ENCODE measurements at places on chromosomes 12 and 14.

GRCh38 chr14:48937541-48938195 is 648.5 kb downstream of the RPS29 start:
- no peak for DNase-seq

DNA sequence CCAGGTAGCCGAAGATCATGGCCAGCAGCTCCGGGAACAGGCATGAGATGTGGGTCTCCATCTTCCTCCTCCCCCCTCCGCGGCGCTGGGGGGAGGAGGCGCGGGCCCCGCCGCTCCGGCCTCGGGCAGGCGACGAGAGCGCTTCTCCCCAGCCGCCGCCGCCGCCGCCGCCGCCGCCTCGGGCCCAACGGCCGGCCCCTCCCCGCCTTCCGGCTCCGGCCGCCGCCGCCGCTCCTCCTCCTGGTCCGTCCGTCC is 448 bp downstream of the FBXL14 start:
- no peak for DNase-seq

DNA sequence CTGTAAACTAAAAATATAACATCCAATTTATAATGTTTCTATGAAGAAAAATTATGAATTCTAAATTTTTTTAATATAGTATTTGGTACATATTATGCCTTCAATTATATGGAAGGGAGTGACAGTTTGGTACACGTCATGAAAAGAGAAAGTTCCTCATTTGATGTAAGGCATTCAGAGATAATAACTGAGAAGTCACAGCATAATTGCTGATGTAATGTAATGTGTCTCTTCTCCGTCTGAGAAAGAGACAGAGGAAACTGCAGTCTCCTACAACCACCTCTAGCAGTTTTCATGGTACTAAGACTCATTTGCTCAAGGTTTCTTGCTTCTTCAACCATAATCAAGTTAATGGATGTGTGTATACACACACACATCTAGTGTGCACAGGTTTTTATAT is 2.3 kb upstream of the CD69 start:
- no peak for DNase-seq

DNA sequence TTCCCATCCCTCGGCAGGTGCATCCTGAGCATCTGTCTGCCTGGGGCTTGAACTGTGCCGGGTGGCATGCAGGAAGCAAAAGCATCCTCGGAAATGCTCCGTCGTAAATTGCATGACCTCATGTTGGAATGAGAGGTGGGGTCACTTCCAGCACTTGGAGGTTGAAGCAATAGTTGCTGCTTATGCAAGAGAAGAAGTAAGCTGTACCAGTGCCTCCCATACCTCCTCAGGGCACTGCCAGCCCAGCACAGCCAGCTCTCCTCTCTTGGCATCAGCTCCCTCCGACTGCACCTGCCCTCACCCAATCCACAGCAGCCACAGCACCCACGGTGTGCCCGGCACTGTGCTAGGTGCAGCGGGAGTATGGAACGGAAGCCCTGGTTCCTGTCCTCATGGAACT is 11.5 kb downstream of the TEAD4 start:
- DNase-seq, result no peak

DNA sequence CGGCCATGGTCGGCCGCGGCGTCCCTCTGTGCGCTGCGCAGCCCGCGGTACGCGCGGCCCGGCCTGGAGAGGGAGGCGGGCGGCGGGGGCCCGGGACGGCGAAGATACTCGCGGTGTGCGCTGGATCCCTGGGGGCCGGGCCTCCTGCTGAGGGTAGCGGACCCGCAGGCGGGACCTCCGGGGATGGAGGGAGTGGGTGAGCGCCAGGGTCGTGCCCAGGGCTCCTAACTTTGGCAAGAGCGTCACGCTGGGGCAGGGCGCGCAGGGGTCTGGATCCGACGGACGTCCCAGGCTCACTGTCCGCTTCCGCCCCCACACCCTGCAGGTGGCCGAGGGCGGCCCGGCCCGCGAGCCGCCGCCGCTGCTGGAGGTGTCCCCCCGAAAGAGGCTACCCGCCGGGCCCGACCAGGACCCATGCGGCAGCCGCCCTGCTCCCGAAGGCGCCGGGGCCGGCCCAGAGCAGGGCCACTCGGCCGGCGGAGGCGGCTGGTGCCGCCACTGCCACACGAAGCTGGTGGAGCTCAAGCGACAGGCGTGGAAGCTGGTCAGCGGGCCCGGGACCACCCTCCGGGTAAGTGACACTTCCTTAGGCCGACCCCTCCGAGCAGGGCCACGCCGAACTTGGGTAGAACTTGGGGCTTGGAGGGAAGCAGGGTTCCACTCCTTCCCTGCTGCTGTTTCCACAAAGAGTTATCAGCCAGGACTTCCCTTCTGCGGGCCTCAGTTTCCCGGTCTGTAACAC is 502 bp downstream of the KIF26A start:
- DNase-seq, result no peak

- no peak for DNase-seq
These were observed 92.5 kb downstream of the VCPKMT start for GRCh38 chr14:50023671-50024490.

- DNase-seq, result no peak
These were observed 1.8 kb upstream of the COX14 start for GRCh38 chr12:50110127-50110761.

DNA sequence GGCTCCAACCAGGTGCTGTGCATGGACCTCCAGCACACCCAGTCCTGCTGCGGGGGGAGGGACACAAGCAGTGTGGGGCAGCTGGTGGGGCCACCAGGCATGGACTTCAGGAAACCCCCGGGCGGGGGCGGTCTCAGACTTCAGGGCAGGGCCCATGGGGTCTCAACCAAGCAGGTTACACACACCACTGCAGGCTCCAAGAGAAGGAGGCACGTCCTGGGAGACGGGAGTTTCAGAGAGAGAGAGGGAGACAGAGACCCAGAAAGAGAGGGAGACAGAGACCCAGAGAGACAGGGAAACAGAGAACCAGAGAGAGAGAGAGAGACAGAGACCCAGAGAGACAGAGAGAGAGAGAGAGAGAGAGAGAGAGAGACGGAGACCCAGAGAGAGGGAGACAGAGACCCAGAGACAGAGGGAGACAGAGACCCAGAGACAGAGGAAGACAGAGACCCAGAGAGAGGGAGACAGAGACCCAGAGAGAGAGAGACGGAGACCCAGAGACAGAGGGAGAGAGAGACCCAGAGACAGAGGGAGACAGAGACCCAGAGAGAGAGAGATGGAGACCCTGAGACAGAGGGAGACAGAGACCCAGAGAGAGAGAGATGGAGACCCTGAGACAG is 128.9 kb downstream of the NCOR2 start:
- no peak for DNase-seq

GRCh38 chr12:69298947-69299346 is 49.2 kb upstream of the LYZ start:
- DNase-seq, result no peak

- no peak for DNase-seq
These were observed 65.9 kb upstream of the OTOGL start for GRCh38 chr12:80033448-80033847.

DNA sequence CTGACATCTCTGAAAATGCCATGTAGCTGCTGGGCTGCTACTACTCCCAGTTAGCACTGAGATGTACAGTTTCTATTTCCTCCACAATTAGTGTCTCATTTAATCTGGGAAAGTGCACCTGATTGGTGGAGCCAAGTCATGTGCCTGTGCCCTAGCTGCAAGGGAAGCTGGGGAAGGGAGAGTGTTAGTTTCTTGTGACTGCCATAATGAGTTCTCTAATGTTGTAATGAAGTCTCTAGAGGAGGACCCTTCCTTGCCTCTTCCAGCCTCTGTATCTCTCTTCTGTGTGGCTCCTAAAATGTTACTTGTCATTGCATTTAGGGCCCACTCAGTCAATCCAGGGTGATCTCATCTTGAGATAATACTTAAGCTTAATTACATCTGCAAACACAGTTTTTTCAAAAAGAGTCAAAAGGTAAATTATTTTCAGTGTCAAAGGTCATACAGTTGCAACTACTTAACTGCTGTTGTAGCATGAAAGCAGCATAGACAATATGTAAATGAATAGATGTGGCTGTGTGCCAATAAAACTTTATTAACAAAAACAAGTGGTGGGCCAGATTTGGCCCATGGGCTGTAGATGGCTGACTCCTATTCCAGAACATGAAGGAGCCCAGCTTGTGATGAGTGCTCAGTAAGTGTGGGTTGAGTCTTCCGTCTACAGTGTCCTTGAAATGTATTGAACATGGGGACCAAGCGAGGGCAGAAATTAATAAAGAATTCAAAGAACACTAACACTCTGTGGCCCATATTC is 137.2 kb upstream of the MAP1LC3B2 start:
- DNase-seq, result no peak

- DNase-seq, result no peak
These were observed 138.5 kb downstream of the ESRRB start for GRCh38 chr14:76514213-76514998.

- DNase-seq, result no peak
These were observed 69.5 kb upstream of the DIO3 start for GRCh38 chr14:101491841-101492240.

- no peak for DNase-seq
These were observed 121.1 kb upstream of the ATF1 start for GRCh38 chr12:50642761-50643160.

GRCh38 chr12:49664591-49665239 is 41.4 kb downstream of the PRPF40B start:
- DNase-seq, result no peak

DNA sequence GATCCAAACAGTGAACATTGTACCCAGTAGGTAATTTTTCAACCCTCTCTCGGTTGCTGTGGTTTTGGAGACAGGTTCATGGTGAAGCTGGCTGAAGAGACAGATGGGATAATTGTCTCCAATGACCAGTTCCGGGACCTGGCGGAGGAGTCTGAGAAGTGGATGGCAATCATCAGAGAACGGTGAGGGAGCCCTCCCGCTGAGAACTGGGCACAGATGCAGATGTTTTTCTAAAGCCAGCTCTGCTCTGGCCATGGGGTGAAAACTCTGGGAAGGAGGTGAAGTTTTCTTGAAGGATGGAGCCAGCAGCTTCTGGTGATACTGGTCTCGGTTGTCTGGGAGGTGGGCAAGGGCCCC is 6.2 kb downstream of the KHNYN start:
- DNase-seq, result no peak

GRCh38 chr12:9943240-9943639 is 11.1 kb upstream of the CLEC2A start:
- no peak for DNase-seq

- peak; percentile 81 for DNase-seq
These were observed 9.4 kb upstream of the KRT74 start for GRCh38 chr12:52582971-52583456.

DNA sequence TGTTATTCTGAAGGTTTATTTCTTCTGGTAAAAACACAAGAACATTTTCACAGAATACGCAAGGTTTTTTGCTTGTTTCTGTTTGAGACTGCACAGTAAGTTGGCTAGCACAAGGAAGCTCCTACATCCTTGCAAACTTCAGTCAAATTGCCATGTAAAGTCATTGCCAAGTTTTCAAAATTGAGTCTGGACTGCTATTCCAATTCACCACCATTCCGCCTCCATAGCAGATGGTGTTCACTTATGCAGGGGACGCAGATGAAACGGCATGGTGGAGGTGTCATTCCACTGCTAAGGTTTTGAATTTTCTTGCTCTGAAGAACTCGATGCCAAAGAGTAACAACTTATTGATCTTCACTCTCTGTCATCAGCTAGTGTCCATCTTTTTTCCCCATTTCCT is 303.9 kb upstream of the SYT1 start:
- DNase-seq, result no peak

DNA sequence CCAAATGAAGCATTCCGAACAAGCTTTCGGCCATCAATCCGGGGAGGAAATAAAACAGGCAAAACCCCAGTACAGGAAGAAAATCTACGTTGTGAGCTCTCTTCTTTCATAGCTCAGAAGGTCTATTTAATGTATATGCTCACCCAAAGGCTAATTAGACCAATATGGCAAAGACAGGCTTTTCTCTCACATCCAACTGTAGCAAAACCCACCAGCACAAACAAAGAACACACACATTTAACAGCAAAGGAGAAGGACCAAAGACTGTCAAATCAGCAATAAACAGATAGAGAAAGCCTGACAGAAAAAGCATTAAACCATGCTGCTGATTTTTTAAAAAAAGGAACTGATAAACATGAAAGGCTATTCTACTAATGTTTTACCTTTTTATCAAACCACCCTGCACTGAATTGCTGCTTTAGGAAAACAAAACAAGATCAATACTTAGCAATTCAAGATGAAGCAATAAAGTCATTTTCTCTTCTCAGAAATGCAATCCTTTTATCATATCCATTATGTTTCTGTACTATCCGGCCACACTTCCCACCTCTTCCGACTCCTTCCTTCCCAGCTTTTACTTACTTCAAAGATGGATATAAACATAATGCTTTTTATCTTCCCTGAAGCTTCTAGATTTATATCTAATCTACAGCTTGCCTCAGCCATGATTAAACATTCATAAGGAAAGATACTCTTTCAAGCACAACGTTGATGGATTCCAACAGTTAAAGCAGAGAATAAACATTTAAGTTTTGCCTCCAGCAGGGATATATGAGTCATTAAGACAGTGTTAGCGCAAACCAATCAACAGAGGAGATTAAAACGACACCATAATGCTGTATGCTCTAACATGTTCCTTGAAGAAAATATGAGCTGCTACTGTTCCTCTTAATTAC is 74.6 kb upstream of the BBS10 start:
- DNase-seq, result no peak

GRCh38 chr12:89087876-89088275 is 264.4 kb downstream of the DUSP6 start:
- DNase-seq, result no peak

DNA sequence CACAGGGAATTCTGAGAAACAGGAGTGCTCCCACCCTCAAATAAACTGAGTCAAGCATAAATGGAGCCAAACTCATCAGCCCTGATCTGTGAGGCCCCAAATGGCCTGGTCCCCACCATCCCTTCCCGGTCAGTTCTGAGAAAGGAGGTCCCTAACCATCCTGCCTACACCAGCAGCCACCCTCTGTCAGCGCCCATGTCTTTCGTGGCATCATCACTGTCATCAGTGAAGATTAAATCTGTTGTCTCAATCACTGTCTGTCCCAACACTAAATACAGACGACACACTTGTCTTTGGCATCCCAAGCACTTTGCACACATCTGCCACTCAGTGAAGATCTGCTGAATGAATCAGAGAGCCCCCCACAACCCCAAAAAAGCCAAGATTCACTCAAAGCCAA is 22.4 kb downstream of the VPS37B start:
- no peak for DNase-seq

DNA sequence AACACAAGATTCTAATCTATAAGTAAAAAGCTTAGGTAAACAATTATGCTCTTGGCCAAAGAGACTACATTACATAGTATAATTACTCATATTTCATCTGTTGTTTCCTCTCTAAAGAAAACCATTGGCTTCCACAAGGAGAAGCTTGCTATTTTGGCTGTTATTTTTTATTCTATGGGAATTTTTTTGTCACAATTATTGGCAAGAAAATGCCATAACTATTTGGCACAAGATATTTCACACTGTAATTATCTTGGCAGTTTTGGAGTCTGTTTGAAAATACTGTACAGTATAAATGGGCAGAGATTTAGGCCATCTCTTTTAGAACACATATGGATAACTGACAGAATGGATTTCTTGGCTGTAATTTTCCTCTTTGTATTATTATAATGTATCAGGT is 51.2 kb downstream of the KCNH5 start:
- DNase-seq, result no peak

- DNase-seq, result no peak
These were observed 24.5 kb upstream of the COL2A1 start for GRCh38 chr12:48028541-48029431.

- no peak for DNase-seq
These were observed 830 bp upstream of the TRMT61A start for GRCh38 chr14:103528146-103528586.

Measured in naive thymus-derived CD8-positive, alpha-beta T cell (primary cell).